ENCODE measurements at places on chromosomes 7 and 10.
A peak's percentile ranks its signal among the peaks of the same experiment; 100 is the strongest.

DNA sequence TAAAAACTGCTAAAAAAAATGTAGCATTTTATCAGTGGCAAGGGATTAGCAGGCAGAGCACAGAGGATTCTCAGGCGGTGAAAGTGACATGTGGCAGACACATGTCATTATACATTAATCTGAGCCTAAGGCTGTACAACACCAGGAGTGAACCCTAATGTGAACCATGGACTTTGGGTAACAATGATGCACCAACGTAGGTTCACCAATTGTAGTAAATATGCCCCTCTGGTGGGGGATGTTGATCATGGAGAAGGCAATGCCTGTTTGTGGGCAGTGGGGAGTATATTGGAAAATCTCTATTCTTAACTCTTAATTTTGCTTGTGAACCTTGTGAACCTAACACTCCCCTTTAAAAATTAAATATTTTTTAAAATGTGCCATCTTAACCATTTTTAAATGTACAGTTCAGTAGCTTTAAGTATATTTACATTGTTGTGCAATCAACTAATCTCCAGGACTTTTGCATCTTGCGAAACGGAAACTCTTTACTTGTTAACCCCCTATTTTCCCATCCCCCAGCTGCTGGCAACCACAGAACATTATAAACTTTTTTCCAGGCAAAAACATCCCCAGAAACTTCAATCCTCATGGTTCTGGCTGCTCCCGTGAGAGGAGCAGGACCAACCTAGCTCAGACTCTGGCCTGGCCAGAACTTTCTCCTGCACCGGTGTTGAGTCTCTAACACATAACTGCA lies 29.9 kb downstream of the LRRC20 start:
- no peak for DNase-seq

- DNase-seq: no peak
These were observed 262.7 kb downstream of the CELF2 start for GRCh38 chr10:11280187-11280932.

GRCh38 chr10:124737221-124737620 lies 7.0 kb downstream of the FAM53B start:
- no peak for DNase-seq

GRCh38 chr7:48380921-48381320 lies 209.7 kb downstream of the ABCA13 start:
- DNase-seq: no peak

DNA sequence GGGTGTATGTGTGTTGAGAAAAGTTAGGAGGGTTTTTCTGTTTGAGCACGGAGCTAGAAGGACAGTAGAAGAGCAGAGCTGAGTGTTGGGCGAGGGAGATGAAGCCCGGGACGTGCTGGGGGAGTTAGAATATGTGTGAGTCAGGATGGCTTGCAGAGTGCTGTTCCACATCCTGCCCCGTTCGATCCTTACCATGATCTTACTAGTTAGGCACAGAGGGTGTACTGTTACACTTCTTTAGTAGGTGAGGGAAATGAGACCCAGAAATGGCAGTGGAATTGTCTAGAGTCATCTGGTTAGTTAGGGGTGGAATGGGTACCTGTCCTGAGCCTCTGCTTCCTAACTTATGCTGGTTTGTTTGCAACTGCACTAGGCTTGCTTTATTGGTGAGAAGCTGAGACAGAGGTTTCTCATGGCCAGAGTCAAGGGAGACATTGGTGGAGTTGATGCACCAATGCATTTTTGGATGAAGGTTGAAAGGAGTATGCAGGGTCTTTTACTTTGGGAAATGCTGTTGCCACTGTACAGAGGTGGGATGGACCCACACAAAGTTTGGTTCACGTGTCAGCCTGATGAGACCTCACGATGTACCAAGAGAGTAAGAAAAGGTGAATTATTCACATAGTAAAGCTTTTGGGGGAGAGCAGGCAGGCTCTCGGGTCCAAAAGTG lies 42.4 kb downstream of the CCNY start:
- DNase-seq: no peak

- DNase-seq: no peak
These were observed 469.0 kb downstream of the TFEC start for GRCh38 chr7:115561335-115562110.

DNA sequence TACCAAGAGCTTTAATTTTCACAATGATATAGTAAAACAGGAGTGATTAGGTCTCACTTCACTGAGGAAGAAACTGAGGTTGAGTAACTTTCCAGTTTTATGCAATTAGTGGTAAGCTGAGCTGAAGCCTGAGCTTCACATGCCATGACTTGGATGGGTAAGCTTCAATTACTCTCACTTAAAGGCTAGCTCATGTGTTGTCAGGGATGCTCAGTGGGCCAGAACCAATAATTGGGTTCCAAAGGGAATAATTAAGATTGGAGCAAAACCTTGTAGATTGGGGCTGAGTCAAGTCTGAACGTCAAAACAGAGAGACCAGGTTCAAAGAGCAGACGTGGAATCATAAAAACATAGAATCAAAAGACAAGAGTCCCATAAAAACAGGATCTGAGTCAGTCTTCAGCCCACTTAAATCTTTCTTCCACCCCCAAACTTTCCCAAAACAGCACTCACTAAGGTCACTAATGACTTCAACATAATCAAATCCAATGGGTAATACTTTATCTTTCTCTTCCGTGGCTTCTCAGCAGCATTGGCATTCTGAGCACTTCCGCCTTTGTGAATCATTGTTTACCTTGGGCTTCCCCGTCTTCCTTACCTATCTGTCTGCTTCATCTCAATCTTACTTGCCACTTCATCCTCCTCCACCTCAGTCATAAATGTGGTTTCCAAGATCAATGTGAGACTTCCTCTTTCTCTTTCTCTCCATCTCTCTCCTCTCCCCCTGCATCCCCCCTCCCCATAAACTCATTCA lies 23.0 kb upstream of the EGFR start:
- DNase-seq: no peak

- DNase-seq: peak; percentile 25
These were observed 1.6 kb upstream of the SEPHS1 start for GRCh38 chr10:13349463-13350274.

DNA sequence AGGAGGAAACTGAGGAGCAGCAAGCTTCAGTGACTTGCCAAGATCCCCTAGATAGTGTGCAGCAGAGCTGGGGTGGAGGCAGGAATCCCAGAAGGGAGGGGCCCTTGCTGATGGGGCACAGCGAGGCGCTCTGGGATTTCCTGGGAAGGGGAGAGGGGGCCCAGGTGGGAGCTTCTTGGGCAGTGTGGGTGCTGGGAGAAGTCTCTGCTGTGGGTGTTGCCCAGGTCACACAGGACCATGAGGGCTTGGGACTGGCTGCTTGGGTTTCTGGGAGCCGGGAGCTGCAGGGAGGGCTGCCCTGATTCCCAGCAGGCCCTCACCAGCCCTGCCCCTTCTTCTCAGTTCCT lies 55.2 kb downstream of the TSPAN15 start:
- DNase-seq: no peak

- DNase-seq: no peak
These were observed 10.9 kb downstream of the SCART1 start for GRCh38 chr10:133464582-133465031.

GRCh38 chr7:105246679-105247078 lies 142.0 kb downstream of the SRPK2 start:
- DNase-seq: no peak

- no peak for DNase-seq
These were observed 57.0 kb upstream of the ARL4A start for GRCh38 chr7:12630513-12630819.

- DNase-seq: no peak
These were observed 97.0 kb upstream of the DDC start for GRCh38 chr7:50662041-50662694.

All from activated T-cell treated with anti-CD3 and anti-CD28 coated beads, Interleukin-2, amount 50 U/mL, for 1 hour (primary cell).